Peyer's patch (tissue), 4 donors: ENCODE measurements at places on chromosomes 4 and X. TPM values are rescaled to one million over a fixed set of nuclear protein-coding genes. Genes with fewer than 3 reads are reported as not detected.

- no peaks in the 10 kb centered on the region for H3K4me1 ChIP-seq
- H3K27me3 ChIP-seq: no peaks in the 10 kb centered on the region
- H3K36me3 ChIP-seq: no peaks in the 10 kb centered on the region
- no peak overlapping the region for H3K4me3 ChIP-seq
- no peak for DNase-seq
These were observed 186.8 kb upstream of the PABPC4L start for GRCh38 chr4:134388351-134388750.

GRCh38 chr4:88910101-88910500 is 146.9 kb downstream of the FAM13A start:
- H3K27ac ChIP-seq: no peak overlapping the region
- no peaks in the 10 kb centered on the region for H3K4me1 ChIP-seq

DNA sequence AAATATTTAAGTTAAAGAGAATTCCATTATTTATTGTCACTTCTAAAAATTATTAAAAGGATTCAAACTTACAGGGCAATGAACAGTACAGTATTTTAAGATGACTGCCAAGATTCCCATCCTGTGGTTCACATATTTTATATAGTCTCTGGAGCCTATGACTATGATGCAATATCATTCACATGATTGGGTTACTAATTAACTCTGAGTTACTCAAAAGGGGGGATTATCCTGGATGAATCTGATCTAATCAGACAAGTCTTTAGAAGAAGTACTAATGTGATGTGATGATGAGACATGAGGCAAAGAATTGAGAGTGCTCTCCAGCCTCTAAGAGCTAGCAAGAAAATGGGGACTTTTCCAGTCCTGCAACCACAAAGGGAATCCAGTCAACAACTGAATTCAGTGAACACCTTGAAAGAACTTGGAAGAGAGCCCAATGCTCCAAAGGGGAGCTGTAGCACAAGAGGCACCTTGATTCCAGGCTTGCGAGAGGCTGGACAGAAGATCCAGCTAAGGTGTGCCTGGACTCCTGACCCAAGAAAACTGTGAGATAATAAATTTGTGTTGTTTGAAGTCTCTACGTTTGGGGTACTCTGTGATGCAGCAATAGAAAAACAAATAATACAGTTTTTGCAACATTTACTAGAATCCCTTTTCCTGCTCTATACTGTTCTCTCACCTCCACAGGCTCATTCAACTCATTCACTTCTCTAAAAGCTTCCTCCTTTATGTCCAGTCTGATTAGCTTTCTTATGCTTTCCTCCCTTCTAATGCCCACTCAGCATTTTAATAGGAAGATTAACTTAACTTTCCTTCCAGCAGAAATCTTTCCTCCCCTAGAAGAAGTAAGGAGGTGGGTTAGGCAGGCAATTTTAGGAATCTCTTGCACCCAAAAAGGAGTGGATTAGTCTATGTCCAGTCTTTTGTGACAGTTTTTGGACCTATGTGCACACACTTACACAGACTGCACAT is 133.8 kb upstream of the LCORL start:
- H3K36me3 ChIP-seq: no peaks in the 10 kb centered on the region
- DNase-seq: no peak
- no peak overlapping the region for H3K4me3 ChIP-seq

DNA sequence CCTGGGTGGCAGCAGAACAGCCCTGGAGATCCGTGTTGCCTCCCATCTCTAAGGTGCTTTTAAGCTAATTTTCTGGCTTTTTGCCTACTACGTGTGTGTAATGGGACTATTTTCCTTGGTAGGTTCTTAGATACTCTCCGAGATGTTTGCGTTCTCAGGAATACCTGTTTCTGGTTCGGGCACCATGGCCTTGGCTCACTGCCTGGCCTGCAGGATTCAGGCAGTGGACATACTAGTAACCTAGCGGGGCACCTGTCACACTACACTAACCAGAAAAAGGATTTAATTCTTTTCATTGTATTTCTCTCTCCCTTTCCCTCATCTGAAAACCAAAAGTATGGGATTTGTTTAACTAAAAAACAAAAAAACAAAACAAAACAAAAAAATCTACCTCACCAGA is 29.2 kb downstream of the FHIP1A start:
- H3K36me3 ChIP-seq: no peaks in the 10 kb centered on the region
- H3K4me1 ChIP-seq: no peaks in the 10 kb centered on the region
- no peak for DNase-seq
- H3K27ac ChIP-seq: no peak overlapping the region
- no peaks in the 10 kb centered on the region for H3K27me3 ChIP-seq

The TCEAL9 gene
- total RNA-seq: 7.7 TPM

The ABHD18 gene
- total RNA-seq: 20.5 TPM

GRCh38 chr4:110106931-110107296 is 91.5 kb downstream of the ELOVL6 start:
- no peak overlapping the region for H3K27ac ChIP-seq
- no peaks in the 10 kb centered on the region for H3K36me3 ChIP-seq
- H3K27me3 ChIP-seq: no peaks in the 10 kb centered on the region
- no peaks in the 10 kb centered on the region for H3K4me1 ChIP-seq
- no peak for DNase-seq

The FTHL17 gene
- not detected for total RNA-seq
